ENCODE measurements at places on chromosomes 4 and X. TPM values are rescaled to one million over a fixed set of nuclear protein-coding genes. Genes with fewer than 3 reads are reported as not detected.

The SULT1E1 gene
- 1.4 TPM for total RNA-seq

The STK26 gene
- total RNA-seq, result 12.2 TPM

The MAGEC2 gene
- not detected for total RNA-seq

The WWC2 gene
- 142 TPM for total RNA-seq

The CLDN2 gene
- 0.61 TPM for total RNA-seq

The PCDH7 gene
- total RNA-seq, result 8.0 TPM

The TDO2 gene
- 3.0 TPM for total RNA-seq

All from upper lobe of right lung (tissue), 1 donor.